ENCODE measurements at places on chromosomes 12 and 14.

DNA sequence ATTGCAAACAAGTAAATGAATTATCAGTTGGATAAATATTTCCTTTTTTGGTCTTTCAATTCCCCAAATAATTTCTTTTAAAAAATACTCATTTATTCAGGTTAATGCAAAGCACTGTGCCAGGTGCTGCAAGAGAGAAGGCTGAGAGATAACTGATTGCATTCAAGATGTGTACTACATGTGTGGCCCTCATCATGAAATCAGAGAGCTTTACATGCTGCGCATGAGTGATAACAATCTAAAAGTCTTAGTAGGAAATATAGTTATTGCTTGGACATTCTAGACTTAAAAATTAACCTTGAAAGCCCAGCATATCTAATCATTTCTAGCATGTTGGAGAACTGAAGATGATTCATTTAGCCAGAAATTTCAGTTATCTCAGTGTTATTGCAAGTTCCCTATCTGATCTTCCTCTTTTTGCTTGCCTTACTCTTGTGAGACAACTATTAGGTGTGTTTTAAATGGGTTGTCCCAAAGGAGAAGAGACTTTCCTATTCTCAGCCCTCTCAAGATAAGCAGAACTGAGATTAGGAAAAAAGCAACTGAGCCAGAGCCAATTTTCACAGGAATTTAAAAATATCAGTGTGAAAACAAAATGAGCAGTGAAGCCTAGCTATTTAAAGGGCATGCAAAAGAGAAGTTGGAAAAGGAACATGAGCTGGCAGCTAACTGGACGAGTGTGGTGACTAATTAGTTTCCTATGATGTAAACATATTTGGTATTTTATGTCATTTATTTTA, 60.9 kb downstream of the PLEKHA5 start:
- no peak for DNase-seq

DNA sequence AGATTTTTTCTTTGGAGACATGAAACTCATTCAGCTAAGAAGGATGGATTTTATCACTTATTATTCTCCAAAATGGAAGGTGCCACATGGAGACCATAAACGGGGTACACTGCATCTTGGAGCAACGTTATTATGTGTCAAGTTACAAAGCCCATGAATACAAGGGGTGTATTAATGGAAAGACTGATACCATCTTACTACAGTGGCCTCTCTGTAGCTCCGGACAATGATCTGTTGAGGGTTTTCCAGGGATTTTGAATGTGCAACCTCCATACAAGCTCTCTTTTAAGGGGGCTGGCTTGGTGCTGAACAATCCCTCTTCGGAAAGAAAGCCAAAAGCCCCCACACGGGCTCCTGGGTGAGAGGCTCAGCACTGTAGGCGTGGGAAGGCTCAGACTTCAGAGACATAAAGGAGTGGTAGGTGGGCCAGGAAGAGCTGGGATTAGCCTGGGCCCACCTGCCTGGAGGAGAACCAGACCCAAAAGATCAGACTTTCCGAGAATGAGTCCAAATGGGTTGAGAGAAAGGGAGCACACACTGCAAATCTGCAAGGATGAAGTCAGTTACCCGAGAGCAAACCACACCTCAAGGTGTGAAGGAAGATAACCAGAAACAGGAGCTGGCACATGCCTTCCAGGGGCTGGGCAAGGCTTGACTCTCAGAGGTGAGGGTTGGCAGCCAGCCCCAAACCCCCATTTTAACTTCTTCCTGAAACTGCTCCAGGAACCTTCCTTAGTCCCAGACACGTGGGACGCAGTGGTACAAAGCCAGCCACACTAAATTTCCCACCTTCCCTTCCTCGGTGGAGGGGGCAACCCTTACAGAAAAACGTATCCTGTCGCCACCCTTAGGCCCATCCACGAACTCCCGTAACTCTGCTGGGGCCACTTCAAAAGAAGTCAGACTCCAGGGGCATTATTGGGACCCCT, 1.5 kb downstream of the VPS37B start:
- DNase-seq: no peak

- DNase-seq: peak; percentile 84
Observed at GRCh38 chr14:69726761-69727511, 40.0 kb upstream of the SRSF5 start.

GRCh38 chr12:72491426-72491825, 219.3 kb downstream of the TRHDE start:
- DNase-seq: no peak

- no peak for DNase-seq
Observed at GRCh38 chr14:90159146-90159545, 97.2 kb upstream of the PSMC1 start.

DNA sequence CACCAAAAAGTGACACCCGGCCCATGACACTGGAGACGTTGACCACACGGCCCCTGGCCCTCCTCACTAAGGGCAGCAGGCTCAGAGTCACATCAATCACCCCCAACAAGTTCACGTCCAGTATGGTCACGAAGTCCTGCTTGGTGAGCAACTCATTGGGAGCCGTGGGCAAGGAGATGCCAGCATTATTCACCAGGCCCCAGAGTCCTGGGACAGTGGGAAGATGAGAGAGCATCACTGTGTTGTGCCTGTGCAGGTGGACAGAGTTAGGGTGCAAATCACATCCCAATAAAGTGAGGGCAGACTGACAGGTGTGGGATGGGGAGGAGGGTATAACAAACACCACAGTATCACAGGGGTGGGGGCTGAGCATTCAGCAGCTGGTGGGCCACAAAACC, 2.5 kb downstream of the RDH16 start:
- DNase-seq: no peak

DNA sequence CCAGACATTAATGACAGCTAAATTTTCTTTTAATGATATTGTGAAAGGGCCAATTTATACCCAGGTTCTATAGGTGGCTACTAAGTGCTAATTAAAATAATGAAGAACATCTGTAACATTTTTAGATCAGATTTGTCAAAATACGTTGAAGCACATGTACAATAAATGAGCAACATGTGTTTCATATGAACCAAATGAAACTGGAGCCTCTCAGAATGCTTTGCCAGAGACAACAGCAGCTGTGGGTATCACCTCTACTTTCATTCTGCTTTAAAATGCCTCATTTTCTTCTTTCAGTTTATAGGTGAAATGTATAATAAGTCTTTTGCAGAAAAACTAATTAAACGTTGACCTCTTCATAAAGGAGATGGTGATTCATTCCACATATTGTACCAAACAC, 26.1 kb upstream of the MYF6 start:
- no peak for DNase-seq

DNA sequence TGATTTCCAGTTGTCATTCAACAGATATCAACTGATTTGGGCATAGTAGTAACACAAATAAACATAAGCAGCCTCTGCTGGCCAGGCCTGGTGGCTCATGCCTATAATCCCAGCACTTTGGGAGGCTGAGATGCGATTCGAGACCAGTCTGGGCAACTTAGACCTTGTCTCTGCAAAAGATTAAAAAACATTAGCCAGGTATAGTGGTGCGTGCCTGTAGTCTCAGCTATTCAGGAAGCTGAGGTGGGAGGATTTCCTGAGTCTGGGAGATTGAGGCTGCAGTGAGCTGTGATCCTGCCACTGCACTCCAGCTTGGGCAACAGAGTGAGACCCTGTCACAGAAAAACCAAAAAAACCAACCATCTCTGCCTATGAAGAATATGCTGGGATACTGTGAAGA, 7.1 kb downstream of the METAP2 start:
- no peak for DNase-seq

DNA sequence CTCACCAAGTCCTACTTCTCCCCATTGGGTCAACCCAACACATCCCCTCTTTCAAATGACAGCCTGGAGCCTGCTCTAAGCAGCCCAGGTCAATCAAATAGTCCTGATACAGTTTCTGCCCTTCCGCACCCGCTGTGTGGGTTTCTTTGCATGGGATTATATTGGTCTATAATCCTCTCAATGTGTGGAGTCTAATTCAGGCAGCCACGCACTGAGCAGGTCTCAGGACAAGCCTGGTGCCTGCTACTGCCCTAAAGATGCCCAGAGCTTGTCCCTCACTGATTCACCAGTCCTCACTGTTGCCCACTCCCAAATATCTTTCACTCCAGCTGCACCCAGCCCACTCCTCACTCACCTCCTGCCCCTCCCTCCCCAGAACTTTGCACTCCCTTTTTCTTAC, 16.4 kb downstream of the ACTN1 start:
- no peak for DNase-seq

DNA sequence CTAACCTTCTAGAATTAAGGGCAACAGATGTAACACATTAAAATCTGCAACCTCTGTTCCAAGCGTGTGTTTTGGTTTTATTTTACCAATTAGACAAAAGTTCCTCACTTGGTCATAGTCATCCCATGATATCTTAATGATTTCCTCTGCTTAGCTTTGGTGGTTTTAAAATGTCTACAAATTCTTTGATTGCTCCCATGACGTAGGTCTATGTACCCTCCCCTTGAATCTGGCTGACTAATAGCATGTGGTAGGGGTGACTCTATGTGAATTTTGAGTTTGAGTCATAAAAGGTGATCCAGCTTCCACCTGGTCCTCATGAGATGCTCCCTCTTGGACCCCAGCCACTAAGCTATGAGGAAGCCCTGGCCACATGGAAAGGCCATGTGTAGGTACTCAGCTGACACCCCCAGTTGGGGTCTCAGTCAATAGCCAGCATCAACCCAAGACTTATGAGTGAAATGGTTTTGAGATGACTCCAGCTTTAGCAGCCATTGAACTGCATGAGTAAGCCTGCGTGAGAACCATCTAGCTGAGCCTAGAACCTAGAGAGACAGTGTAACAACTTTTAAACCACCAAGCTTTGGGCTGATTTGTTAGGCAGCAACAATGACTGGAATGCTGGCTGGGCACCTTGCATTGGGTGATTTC, 247.1 kb downstream of the MSRB3 start:
- no peak for DNase-seq

DNA sequence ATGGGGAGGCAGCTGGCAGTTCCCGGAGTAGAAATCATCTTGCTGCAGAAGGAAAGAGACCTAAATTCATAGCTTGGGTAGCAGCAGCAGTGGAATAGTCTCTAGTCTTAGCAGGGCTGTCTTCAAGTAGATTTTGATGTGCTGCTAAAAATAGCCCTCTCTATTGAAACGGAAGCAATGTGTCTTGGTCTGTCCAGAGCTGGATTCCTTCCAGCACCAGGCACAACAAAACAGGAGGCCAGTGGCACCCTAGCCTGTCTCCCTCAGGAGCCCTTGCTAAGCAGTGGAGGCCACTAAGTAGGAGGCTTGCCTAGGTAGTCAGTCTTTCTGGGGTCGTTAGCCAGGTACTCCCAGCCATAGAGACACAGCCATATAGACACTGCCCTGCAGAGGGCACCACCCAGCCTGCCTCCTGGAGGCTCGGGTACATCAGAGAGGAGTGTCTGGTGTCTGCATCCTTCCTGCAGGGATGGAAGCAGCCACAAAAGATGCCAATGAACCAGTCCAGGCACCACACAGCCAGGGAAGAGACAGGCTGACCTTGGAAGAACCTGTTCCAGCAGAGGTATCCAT, 97.5 kb downstream of the CRACR2A start:
- DNase-seq: peak; percentile 40

- no peak for DNase-seq
Observed at GRCh38 chr12:16884056-16884455, 278.1 kb upstream of the LMO3 start.

- no peak for DNase-seq
Observed at GRCh38 chr12:56541631-56542030, 20.0 kb downstream of the RBMS2 start.

DNA sequence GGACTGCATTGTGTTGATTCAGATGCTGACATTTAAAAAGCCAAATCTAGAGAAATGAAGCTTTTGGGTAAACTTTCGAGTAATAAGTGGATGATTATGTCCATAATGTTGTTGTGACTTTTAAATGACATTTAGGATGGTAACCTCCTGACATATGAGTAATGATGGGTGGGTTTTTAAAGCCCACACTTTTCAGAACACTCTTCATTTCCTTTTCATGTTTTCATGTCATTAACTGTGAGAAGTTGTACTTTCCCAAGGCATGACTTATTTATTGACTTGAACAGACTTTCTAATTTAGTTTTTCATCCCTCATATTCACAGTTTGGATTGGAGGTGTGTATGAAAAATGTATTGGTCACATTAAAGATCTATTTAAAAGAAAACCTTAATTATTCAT, 35.5 kb downstream of the RGS6 start:
- no peak for DNase-seq

DNA sequence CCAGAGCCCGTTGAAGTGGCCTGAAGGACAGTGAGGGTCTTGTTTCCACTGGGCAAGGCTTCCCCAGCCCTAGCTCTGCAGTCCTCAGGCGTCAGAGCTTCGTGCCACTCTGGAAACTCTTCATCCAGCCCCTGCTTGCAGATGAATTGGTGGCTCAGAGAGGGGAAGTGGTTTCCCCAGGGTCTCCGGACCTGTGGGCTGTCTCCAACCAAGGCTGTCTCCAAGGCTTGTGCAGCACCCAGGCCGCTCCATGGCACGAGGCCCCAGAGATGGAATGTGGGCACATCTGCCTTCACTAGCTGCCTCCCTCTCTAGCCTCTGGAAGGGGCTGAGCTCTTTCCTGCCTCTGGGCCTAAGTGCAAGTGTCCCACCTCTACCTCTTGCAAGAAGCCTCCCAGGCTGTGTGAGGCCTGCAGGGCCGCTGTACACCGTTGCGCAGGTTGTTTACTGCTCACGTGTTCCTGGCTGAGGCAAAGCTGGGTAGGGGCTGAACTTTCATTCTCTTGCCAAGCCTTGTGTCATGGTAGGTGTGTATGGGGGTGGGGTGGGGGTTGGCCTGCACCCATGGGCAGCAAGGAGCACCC, 11.1 kb downstream of the RIN3 start:
- DNase-seq: peak; percentile 30

- no peak for DNase-seq
Observed at GRCh38 chr12:67993143-67993542, 3.9 kb downstream of the IFNG-AS1 start.

DNA sequence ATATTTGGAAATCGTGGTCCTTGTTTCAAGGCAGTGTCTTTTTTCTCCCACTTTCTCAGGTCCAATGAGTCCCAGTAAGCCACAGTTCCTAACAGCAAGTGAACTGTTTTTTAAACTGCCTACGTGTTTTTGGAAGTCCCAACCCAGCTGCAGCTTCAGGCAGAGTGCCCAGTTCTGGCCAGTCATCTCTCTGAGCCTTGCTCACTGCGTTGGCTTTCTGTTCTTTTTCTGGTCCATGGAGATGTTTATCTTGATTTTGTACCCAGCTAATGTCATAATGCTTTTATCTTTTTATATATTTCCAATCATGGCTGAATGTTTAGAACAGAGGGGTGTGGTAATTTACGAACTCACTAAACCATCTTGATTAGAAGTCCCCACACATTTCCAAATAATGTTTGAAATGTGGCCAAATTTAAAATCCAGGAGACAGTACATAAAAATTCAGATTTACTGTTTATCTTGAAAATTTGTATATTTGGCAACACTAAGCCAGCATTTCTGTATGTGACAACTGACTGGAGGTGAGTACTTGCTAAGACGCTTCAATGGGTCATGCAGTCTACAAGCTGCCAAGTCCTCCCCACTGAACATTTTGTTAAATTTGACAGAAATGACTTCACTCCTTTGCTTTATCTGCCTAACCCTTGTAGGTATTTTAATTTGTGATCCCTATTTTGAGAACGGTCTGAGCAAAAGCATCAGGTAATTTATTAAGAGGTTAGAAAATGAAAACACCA, 46.1 kb upstream of the OTOGL start:
- DNase-seq: no peak
